Endothelial cell of coronary artery (primary cell): ENCODE measurements at places on chromosomes 6 and 20. TPM values are rescaled to one million over a fixed set of nuclear protein-coding genes. Genes with fewer than 3 reads are reported as not detected.

Gene CBLN4
- not detected in 2 replicates for total RNA-seq

Gene PRRT1
- total RNA-seq, result 0.09 TPM in 1 of 2 replicates, not detected in the other

Gene ADGRF5
- total RNA-seq, result 2.0 and 6.2 TPM in 2 replicates

Gene DEFB124
- not detected in 2 replicates for total RNA-seq

Gene OXT
- total RNA-seq, result not detected in 2 replicates

Gene CFAP61
- total RNA-seq, result not detected in 2 replicates

Gene SAMD3
- total RNA-seq, result not detected in 2 replicates

Gene CFB
- total RNA-seq, result 0.90 and 4.7 TPM in 2 replicates

Gene LHFPL5
- total RNA-seq, result not detected in 2 replicates

Gene POM121L2
- total RNA-seq, result not detected in 2 replicates

Gene RBBP8NL
- not detected in 2 replicates for total RNA-seq

Gene FAM83C
- not detected in 2 replicates for total RNA-seq

Gene TPMT
- 9.4 and 12.6 TPM in 2 replicates for total RNA-seq
